ENCODE measurements at places on chromosomes 13 and 19.

DNA sequence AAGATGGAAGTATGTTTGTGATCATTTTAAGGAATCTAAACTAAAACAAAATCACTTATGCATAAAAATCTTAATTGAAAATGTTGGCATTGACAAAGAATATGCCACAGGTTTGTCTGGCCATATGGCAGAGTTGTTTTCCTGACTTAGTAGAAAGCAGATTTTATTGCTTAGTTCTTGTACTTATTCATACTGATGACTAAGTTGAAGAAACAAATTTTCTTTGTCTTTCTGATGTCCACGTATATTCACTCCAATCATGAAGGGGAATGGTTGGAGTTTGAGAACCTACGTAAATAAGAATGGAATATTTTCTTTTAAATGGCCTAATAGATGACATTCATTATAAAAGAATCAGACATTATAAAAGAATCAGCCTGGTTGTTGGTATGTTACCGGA is 8.0 kb upstream of the GPC6 start:
- no peak for DNase-seq

DNA sequence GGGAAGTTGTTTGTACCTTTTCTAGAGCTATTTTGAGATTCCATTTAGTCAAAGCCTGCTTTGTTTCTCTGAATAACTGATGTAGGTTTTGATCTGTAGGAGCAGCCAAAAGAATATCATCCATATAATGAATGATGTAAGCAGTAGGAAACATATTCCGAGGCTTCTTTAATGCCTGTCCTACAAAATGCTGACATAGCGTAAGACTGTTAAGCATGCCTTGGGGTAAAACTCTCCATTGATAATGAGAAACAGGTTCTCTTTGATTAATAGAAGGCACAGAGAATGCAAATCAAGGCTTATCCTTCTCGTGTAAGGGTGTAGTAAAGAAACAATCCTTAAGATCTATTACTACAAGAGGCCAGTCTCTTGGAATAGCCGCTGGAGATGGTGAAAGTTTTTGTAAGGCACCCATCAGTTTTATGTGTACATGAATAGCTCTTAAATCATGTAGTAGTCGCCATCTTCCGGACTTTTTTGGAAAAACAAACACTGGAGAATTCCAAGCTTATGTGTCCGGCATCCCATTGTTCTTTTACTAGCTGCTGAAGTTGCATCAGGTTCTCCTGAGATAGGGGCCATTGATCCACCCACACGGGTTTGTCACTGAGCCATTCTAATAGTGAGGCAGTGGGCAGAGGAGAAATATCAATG is 13.5 kb downstream of the FPR3 start:
- DNase-seq: peak; percentile 58

DNA sequence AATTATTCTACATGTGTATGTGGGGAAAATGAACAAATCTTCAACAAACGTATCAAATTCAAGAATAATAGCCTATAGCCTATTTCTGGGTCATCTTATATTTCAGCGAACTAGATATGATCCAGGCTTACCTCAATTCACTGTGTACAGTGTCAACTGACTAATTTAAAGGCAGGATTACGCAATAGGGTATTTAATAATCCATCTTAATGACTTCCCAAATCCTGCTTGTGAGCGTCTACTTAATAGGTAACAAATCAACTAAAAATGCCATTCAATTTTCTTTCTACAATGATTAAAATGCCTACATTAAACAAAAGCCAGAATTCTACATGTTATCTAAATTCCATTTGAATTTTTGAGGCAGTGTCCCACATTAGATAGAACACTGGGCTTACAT is 67.0 kb downstream of the USP12 start:
- DNase-seq: no peak

GRCh38 chr19:30449078-30449590 is 77.0 kb downstream of the ZNF536 start:
- no peak for DNase-seq

- peak; percentile 9 for DNase-seq
These were observed 661.0 kb upstream of the MIR17HG start for GRCh38 chr13:90686442-90686841.

GRCh38 chr13:45548281-45548680 is 67.3 kb downstream of the ERICH6B start:
- no peak for DNase-seq

DNA sequence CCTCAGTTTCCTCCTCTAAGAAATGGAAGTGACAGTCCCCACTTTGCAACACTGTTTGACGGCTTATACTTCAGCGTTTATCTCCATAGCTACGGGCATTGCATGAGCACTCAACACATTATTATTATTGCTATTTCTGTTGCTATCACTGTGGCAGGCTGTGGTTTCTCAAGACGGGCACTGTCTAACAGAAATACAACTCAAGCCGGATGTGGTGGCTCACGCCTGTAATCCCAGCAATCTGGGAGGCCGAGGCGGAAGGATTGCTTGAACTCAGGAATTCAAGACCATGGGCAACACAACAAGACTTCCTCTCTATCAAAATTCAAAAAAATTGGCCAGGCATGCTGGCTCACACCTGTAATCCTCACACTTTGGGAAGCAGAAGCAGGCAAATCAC is 4.9 kb upstream of the ZSWIM4 start:
- no peak for DNase-seq

- no peak for DNase-seq
These were observed 12.5 kb downstream of the MEIS3 start for GRCh38 chr19:47406711-47407416.

- DNase-seq: peak; percentile 40
These were observed 21.7 kb downstream of the MAU2 start for GRCh38 chr19:19342086-19343015.

DNA sequence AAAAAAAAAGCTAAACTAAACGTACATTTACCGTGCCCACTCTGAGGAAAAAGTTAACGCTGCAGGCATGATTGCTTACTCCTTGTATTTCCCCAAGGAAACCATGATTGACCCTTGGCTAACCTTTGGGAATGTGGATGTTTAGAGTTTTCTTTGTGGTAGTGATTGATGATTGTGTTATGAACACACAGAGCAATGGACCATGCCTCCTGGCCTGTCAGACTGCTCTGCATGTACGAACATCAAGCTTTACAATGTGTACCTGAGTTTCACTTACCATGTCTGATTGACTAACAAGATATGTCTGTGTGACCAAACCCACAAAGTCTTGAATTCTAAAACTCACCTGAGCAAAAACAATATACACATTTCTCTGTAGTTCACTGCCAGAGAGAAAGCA is 35.1 kb downstream of the MYCBP2 start:
- no peak for DNase-seq

GRCh38 chr13:67119481-67119894 is 110.6 kb downstream of the PCDH9 start:
- DNase-seq: peak; percentile 15

GRCh38 chr13:112752211-112752610 is 62.4 kb downstream of the ATP11A start:
- DNase-seq: no peak

- DNase-seq: no peak
These were observed 25.3 kb upstream of the EIF3G start for GRCh38 chr19:10145031-10145430.

DNA sequence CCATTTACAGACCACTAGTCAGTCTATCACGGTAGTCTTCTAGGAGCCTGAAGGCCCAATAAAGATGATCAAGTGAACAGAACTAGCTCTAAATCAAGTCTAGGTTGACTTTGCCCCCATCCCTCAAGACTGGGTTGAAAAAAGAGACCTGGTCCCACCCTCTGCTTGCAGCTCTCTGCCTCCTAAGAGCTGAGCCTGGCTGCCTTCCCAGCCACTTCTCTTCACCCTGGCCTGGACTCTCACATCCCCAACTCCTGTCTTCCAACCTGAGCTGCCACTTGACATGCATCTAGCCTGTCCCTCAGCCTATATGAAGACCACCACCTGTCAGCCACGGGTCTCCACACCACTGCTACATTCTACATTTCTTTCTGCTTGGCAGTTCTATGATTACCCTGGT is 99.6 kb downstream of the FOXO1 start:
- no peak for DNase-seq

- DNase-seq: no peak
These were observed 153.6 kb downstream of the KCTD15 start for GRCh38 chr19:33950091-33950750.

DNA sequence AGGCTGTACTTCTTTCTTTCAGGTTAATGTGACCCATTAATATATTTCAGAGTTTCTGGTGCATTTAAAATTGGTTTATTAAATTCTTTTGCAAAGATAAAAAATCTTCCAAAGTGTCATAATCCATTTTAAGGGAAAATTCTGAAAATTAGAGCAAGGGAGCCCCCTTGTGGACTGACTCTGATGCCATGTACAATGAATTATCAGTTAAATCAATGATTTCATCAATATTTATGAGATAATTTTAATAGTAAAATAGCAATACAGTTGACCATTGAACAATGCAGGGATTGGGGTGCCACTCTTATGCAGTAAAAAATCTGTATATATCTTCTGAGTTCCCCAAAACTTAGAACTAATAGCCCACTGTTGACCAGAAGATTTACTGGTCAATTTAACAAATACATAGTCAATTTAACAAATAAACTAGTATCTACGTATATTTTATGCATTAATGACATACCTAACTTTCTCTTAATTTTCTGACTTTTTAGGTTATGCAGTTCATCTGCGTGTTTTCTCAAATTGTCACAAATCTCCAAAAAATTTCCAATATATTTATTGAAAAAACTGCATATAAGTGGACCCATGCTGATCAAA is 479.1 kb upstream of the MIR17HG start:
- DNase-seq: peak; percentile 22

- DNase-seq: no peak
These were observed 18.6 kb upstream of the LMTK3 start for GRCh38 chr19:48530066-48530720.
